ENCODE measurements at places on chromosomes 2 and 18.

- no peak for DNase-seq
Observed at GRCh38 chr2:118223992-118224894, 136.0 kb downstream of the INSIG2 start.

DNA sequence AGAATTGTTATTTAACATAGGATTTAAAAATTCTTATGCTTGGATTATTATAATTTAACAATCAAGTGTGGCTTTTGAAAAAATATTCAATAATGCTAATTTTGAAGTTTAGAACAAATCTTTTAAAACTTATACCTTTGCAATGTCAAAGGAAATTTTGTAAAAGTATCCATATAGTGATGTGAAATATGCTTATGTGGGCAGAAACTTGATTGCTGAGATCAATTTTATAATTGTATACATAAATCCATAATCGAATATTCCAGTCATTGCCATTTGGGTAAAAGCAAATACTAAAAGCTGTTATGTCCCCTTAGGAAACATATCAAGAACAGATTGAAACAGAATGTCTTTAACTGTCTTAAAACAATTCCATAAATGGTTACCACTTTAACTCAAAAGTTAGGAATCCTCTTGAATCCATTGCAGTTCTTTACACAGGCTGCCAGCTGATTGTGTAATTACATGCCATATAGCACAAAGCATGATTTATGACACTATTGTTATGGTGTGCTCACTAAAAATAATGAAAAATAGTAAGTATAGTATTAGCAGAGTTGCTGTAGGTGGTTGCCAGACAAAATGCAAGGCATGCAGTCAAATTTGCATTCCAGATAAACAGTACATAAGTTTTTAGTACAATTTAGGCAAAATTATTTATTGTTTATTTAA lies 24.2 kb downstream of the PLCL1 start:
- DNase-seq: no peak

GRCh38 chr2:3289971-3290370 lies 87.6 kb downstream of the EIPR1 start:
- no peak for DNase-seq

- DNase-seq: no peak
Observed at GRCh38 chr2:42742740-42743658, 20.9 kb downstream of the OXER1 start.

DNA sequence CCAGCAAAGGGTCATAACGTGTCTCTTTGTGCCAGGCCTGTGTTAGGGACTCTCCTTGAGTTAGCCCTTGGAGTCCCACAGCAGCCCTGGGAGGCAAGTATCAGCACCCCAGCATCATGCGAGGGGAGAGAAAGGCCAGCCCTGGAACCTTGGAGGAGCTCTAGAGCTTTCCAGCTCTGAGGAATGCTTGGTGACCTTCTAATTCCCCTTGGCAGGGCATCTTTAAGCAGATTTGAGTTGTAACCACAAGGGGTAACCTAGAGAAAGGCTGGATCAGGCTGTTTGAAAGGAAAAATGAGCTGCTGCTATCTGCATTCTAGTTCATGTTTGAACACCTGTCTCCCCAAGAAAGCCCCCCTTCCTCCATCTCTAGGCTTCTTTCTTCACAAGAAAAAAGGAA lies 23.8 kb upstream of the ODC1 start:
- no peak for DNase-seq

DNA sequence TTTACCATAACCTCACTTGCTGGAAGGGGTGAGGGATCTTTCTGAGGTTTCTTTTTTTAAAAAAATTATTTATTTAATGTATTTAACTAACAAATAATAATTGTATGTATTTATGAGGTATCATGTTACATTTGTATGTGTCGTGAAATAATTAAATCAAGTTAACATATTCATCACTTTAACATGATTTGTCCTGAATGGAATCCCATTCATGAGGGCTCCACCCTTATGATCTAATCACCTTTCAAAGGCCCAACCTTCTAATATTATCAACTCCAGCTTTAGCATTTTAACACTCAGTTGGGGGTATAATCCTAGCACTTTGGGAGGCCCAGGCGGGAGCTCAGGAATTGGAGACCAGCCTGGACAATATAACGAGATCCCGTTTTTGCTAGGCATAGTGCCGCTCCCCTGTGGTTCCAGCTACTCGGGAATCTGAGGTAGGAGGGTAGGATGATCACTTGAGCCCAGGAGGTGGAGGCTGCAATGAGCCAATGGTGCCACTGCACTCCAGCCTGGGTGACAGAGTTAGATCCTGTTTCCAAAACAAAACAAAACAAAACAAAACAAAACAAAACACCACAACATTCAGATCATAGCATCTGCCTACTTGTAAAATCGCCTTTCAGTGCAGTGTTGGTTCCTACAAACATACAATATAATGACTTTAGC lies 1.1 kb upstream of the TAF4B start:
- DNase-seq: no peak

- no peak for DNase-seq
Observed at GRCh38 chr2:115610888-115611287, 1168.4 kb downstream of the DPP10 start.

GRCh38 chr2:47798631-47799030 lies 15.7 kb downstream of the MSH6 start:
- DNase-seq: no peak

DNA sequence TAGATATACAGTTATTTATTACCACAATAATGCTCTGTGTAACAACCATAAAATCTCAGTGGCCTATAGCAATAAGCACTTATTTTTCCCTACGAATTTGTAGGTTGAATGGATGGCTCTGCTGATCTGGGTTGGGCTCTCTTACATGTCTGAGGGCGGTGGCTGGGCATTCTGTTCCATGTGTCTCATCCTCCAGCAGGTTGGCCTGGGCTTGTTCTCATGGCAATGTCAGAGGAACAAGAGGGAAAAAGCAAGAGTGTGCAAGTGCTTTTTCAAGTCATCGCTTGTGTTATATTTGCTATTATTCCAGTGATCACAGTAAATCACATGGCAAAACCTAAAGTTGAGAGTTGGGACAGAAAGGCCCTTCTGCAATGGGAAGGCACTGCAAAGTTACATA lies 30.4 kb upstream of the MYO3B start:
- no peak for DNase-seq

- DNase-seq: no peak
Observed at GRCh38 chr2:20223407-20224163, 1.3 kb downstream of the SDC1 start.

Data from hematopoietic multipotent progenitor cell treated with erythropoietin and hydrocortisone succinate and interleukin-3 and kit ligand, for 15 days (in vitro differentiated cells).